ENCODE measurements at places on chromosomes 12 and 14.

DNA sequence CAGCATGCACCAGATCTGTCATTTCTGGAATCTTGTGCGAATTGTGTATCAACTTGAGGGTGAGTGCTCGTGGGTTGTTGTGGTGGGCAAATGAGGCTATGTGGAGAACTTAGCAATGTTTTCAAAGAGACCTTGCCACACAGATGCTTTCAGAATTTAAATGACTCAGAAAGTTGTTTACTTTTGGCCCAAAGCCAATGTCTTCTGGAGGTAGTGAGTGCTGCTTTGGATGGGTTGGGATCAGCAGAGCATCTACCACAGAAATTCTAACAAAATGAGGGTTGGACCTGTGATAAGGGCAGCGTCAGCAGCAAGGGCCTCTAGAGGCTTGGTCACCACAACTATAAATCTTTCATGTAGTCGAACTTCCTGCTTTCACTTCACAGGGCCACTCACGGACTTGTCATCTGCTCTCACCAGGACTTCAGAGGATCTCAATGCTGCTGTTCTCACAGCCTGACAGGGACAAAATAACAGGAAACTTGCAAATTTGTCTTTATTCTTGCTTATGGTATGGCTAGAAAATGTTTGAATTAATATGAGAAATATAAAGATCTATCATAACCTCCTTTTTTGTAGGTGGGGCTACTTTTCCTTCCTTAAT, 111.4 kb downstream of the DACT1 start:
- peak; percentile 98 for DNase-seq

GRCh38 chr14:104601786-104602185, 2.8 kb downstream of the TMEM179 start:
- no peak for DNase-seq

DNA sequence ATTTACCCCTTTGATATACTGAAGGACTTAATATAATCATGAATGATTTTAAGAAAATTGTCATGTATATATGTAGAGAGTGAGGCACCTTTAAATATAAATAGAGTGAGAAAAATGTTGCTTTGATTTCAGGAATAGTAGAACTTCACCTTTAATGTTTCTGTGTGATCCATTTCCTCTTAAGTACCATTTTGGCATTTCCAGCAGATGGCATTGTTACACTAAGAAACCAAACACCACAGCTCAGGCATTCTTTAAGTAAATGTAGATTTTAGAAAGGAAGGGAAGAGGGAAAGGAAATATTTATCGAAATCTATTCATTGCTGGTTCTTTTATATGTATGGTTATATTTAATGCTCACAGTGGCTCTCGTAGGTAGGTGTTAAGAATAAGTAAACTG, 556.7 kb upstream of the FBXO33 start:
- DNase-seq, result peak; percentile 17

DNA sequence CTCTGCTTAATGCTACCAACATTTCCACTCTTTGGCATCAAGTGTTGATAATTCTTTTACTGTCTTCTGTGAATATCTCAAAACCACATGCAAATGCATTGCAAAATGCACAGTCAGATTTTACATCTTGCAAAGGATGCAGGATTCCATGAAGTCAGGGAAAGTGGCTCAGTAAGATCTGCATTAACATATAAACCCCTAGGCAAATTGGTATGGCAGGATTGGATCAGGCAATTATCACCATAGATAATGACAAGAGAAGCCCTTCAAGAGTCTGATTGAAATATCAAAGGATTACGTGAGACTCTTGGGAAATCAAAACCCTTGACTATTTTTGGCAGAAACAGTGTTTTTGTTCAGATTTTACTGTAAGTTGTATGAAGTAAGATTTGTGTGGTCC, 71.0 kb downstream of the TMTC2 start:
- no peak for DNase-seq

DNA sequence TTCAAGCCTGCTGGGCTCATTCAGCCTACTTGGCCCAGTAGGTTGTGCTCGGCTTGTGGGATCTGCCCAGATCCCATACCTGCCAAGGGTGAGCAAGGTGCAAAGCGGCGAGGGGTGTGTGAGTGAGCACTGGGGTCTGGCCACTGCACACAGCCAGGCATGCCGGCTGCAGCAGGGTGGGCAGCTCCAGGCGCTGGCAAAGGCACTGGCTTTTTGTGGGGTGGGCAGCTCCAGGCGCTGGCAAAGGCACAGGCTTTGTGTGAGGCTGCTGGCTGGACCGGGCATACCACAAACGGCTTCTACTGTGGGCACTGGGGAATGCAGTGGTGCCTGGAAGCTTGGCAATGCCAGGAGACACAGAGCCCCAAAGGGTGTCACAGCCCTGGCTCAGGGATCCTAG, 137.4 kb downstream of the SLC16A7 start:
- DNase-seq, result no peak

DNA sequence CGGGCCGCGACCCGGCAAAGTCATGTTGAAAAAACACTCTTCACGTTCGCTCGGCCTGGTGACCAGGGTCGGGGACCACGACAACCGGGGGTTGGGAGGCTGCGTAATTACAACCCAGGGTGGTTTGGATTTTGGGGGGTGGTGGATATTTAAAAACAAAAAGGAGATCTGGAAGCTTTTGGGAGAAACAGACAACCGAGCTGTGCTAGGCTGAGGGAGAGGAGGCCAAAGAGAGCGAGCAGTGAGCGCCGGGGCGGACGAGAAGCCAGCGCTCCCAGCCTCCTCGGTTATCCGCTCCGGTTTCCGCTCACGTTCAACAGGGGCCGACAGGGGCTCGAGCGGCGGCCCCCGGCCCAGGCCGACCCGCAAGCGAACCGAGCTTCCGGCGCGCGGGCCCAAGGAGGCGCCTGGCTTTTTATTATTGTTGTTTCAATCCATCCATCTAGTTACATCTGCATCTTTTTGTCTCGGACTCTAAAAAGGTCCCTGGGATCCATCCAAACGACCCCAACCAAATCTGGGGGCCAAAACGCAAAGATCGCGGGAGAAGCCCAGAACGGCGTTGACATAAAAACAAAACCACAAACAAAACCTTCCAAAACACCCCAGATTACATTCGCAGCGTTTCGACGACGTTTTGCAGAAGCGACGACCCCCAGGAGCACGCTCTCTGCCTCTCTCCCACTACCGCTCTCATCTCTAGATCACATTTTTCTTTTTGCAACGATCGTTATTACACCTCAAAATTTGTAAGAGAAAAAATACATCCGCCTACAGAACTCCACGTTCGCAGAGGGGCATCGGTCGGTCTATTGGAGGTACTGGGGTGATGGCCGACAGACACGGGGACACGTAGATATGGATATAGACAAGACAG, 771 bp downstream of the OTX2 start:
- DNase-seq, result no peak

- DNase-seq, result no peak
Observed at GRCh38 chr12:50642761-50643160, 121.1 kb upstream of the ATF1 start.

DNA sequence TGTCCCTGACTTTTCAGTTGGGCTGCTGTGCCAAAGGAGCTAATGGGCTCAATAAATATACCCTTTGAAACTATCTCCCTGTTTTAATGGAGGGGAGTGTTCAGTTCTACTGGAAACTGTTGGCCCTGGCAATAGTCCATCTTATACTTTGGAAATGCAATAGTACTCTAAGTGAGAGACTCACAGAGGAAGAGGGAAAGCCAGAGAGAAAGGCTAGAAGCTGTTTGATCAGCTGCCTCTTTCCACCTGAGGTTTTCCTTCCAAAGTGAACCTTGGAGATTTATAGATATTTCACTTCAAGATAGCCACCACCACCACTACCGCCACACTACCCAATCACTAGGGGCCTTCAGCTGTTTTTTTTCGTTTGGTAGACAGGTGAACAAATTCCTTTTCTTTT, 93.6 kb upstream of the CCDC91 start:
- no peak for DNase-seq

- peak; percentile 16 for DNase-seq
Observed at GRCh38 chr14:33740531-33740930, 210.3 kb downstream of the EGLN3 start.

- peak; percentile 98 for DNase-seq
Observed at GRCh38 chr12:27843714-27844245, 63.7 kb upstream of the MANSC4 start.

DNA sequence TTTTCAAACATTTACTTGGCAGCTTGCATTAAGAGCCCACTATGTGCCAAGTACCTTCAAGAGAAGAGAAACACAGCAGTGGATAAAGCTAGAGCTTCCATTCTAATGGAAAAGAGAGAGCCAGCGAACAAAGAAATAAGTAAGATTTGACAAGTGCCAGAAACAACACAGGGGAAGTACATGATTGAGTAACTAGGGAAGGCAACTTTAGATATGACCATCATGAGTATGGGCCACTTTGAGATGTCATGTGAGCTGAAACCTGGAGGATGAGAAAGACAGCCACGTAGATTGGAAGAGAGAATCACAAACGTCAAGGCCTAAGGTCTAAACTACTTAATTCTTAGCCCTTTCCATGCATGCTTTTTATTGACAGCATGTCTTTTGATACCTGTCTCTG, 121.4 kb downstream of the ITPR2 start:
- DNase-seq, result no peak

- no peak for DNase-seq
Observed at GRCh38 chr14:33700052-33700451, 250.8 kb downstream of the EGLN3 start.

DNA sequence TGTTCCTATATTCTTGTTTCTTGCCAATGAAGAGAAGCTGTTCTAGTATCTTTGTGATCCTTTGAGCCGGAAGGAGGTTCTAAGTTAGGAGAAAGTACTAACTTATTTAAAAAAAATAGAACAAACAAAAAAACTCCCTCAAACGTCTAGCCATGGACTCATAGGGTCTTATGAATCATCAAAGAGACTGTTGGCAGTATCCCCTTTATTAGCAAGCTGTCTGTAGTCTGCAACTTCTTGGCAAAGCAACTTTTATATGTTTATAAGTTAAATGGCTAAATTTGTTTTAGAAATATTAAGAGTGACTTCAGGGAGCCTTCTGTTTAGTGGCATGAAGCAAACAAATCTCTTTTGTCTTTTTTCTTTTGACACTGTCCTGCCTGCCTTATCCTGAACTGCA, 291.9 kb downstream of the FUT8 start:
- DNase-seq, result peak; percentile 29

GRCh38 chr12:6961695-6962284, 8.7 kb downstream of the PHB2 start:
- DNase-seq, result peak; percentile 86

Measured in fibroblast of skin of right quadriceps (primary cell).